ENCODE measurements at places on chromosomes 1 and 21.

- DNase-seq, result no peak
Measured at GRCh38 chr1:10048601-10049000, 15.8 kb downstream of the UBE4B start.

DNA sequence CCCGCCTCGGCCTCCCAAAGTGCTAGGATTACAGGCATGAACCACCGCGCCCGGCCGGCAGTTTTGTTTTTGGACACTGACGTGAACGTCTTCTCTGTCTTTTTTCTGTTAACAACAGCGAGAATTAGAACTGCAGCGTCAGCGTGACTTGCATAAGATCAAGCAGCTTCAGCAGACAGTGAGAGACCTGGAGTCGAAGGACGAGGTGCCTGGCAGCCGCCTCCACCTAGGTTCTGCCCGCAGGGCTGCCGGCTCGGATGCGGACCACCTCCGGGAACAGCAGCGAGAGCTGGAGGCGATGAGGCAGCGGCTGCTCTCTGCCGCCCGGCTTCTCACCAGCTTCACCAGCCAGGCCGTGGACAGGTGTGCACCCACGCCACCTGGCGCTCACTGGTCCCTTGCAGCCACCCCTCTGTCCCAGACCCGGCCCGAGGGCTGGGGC is 22.9 kb upstream of the DIP2A start:
- DNase-seq, result no peak

DNA sequence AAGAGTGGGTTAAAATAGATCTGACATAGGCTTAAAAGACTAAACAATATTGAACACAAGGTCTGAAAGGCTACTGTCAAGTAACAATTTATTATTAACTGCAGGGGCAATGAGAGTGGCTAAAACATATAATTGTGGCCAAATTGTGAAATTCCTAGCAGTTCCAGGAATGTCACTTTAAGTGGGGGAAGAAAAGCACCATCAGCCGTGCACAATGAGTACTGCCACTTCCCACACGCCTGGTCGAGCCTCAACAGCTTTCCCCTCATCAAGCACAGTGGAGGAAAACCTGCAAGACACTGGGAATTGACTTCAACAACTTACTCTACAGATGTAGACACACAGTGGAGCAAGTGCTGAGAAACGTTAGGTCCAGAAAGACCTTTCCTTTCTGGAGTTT is 16.4 kb downstream of the TFB2M start:
- no peak for DNase-seq

GRCh38 chr1:101187297-101187696 is 49.5 kb upstream of the S1PR1 start:
- DNase-seq, result no peak

DNA sequence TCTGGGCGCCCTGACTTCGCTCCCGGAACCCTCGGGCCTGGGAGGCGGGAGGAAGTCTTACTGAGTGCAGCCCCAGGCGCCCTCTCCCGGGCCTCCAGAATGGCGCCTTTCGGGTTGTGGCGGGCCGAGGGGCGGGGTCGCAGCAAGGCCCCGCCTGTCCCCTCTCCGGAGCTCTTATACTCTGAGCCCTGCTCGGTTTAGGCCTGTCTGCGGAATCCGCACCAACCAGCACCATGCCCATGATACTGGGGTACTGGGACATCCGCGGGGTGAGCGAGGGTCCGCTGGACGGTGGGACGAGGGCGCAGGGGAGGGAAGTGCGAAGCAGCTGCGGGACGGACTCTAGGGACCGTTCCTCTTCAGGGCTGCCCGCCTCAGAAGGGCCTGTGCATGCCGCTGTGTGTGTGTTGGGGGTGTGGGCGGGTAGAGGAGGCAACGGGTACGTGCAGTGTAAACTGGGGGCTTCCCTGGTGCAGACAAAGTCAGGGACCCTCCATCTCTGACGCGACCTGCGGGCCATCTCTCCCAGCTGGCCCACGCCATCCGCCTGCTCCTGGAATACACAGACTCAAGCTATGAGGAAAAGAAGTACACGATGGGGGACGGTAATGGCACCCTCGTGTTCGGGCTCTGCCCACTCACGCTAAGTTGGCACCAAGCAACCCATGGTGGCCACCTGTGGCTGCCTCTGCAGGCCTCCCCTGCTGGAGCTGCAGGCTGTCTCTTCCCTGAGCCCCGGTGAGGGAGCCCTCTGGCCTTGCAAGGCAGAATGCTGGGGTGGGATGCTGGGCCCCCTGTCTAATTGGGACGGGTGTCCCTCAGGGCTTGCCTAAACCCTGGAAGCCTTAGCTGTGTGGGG is at the start of gene GSTM1:
GSTM1 (plus strand) TSS at position 177 of the 859 bp plus-strand sequence; CDS start at position 234, 57 bp downstream.
- DNase-seq, result no peak

DNA sequence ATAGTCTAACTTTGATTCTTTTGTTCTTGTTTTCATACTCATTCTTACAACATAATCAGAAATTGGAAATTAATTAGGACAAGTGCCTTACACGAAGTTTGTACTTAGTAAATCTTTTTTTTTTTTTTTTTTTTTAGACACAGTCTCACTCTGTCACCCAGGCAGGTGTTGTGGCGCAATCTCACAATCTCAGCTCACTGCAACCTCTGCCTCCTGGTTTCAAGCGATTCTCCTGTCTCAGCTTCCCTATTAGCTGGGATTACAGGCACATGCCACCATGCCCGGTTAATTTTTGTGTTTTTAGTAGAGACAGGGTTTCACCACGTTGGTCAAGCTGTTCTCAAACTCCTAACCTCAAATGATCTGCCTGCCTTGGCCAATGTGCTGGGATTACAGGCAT is 12.4 kb downstream of the CHAF1B start:
- DNase-seq, result peak; percentile 5

All from upper lobe of right lung (tissue), 1 donor.